ENCODE measurements at places on chromosomes 5 and 9.

- DNase-seq = no peak
These were observed 320.1 kb downstream of the MLLT3 start for GRCh38 chr9:20302197-20302596.

- no peak for DNase-seq
These were observed 624.7 kb upstream of the ACO1 start for GRCh38 chr9:31759703-31760102.

- DNase-seq = no peak
These were observed 402.4 kb upstream of the PTGER4 start for GRCh38 chr5:40277161-40277906.

DNA sequence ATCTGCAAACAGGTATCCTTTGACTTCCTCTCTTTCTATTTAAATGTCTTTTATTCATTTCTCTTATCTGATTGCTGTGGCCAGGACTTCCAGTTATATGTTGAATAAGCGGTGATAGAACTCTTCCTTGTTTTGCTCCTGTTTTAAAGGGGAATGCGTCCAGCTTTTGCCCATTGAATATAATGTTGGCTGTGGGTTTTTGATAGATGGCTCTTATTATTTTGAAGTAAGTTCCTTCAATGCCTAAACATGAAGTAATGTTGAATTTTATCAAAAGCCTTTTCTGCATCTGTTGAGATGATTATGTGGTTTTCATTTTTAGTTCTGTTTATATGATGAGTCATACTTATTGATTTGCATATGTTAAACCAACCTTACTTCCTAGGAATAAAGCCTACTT, 300.5 kb upstream of the CTNND2 start:
- no peak for DNase-seq

GRCh38 chr5:173913686-173914321, 25.7 kb downstream of the CPEB4 start:
- DNase-seq = no peak

GRCh38 chr5:91302305-91302704, 80.8 kb downstream of the ARRDC3 start:
- no peak for DNase-seq

DNA sequence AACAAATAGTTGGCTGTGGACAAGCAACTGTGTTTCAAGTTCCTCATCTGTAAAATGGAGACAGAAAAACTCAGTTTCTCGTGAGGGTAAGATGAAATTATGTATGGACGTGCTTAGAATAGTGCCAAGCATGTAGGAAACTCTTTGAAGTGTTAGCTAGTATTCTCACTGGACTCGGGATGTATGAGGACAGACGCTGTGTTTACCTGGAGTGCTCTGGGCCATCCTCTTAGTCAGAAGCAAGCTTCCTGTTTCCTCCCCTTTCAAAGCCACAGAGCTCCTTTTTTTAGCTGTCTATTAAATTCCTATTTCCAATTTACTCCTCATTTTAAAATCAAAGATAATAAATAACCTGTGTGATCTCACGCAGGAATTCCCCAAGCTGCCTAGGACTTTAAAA, 23.8 kb upstream of the IQGAP2 start:
- DNase-seq = no peak

DNA sequence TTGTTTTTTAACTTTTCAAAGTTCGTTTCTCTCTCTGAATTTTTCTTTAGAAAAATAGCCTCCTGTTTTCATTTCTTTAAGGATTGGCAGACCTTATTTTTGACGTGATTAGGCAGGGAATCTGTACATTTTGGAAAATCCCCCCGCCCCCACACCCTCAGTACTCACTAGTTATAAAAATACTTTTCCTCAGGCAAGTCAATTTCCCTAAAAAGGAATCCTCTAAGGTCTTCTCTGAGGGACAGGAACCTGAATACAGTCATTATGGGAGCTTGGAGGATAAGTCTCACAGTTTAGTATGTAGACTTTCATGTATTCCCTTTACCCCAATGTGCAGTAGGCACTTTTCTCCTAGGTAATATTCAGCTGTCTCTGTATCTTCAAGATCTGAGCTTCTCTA, 3.9 kb upstream of the FER start:
- DNase-seq = no peak

DNA sequence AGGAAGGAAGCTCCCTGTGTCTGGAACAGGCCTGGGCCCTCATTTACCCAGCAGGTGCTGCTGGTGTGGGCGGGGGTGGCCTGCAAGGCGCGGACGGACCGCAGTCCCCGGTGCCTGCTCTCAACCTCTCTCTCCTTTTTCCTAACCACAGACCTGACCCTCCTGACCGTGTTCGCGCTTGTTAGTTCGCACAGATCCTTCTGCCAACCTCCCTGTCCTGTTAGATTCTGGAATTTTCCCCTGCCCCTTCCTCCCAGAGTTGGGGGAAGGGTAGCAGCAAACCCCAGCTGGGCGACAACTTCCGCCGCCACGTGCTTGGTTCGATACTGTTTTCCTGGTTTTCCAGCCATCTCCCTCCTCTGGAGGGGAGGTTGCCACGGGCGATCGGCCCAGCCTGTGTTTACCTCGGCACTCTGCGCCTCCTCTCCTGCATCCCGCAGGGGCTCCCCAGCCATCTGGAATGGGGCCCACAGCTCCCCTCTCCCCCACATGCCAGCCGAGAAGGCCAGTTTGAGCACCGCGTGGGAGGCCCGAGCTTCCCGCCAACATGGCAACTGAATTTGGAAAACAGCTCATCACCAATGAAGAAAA, 70.8 kb upstream of the UNC5A start:
- no peak for DNase-seq

DNA sequence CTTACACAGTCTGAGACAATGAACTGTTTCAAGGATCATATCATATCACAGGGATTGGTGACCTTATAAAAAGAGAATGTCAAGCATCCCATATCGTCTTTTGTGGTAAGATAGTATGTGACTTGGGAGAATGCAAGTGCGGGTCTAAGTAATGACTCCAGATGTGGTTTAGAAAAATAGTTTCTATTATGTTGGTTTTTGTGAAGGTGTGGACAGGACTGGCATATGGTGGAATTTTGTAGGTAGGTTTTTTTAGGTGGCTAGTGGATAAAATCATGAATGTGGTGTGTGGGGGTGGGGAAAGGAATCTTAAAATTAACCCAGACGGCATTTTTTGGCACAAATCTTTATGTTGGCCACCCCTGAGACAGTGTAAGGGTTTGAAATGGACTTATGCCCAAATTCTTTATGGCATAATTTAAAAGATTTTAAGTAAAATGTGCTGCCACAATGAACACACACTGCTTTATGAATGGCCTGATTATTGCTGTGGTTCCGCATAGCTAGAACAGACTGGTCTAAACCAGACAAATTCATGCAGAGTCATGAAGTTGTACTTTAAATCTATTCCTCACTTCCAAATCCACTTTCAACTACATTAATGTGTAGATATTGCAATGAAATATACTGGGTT, 204.8 kb upstream of the HAPLN1 start:
- DNase-seq = no peak

GRCh38 chr5:14572385-14572784, 9.2 kb upstream of the OTULINL start:
- no peak for DNase-seq

- no peak for DNase-seq
These were observed 73.8 kb upstream of the CPLX2 start for GRCh38 chr5:175797521-175798038.

- DNase-seq = no peak
These were observed 254.6 kb upstream of the SLC24A2 start for GRCh38 chr9:20043461-20043860.

- no peak for DNase-seq
These were observed 107.4 kb downstream of the ZNF462 start for GRCh38 chr9:106970219-106970975.

- no peak for DNase-seq
These were observed 229.8 kb downstream of the DRD1 start for GRCh38 chr5:175214152-175214551.

DNA sequence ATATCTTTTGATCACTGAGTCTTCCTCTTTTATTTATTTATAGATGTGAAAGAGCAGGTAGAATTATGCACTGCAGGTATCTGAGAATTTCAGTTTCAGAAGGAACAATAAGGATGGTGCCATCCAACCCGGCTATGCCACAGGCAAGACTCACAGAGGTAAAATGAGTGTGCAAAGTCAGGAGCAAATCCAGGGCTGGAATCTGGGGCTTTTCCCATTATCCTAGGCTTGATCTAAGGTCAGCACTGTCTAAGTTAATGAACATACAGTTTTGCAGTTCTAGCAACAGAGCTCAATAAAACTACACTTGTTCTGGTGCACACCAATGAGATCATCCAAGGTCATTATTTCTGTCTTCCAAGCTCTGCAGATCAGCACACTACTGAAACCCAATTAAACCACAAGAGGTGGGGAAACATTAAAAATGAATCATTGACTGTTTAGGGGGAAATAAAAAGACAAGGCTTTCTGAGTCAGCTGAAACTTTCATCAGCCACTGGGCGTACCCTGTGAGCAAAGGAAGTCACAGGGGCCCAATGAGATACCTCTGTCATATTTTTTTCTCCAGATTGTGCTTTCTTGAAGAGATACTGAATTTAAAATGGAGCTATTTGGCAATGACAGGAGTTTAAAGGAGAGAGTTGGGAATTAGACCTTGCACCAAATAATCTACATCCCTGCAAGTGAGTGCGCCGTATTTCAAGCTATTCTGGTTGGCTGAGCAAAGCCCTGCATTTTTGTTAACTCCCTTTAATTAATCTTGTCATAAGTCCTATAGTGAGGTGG, 662.2 kb upstream of the ZNF608 start:
- no peak for DNase-seq

DNA sequence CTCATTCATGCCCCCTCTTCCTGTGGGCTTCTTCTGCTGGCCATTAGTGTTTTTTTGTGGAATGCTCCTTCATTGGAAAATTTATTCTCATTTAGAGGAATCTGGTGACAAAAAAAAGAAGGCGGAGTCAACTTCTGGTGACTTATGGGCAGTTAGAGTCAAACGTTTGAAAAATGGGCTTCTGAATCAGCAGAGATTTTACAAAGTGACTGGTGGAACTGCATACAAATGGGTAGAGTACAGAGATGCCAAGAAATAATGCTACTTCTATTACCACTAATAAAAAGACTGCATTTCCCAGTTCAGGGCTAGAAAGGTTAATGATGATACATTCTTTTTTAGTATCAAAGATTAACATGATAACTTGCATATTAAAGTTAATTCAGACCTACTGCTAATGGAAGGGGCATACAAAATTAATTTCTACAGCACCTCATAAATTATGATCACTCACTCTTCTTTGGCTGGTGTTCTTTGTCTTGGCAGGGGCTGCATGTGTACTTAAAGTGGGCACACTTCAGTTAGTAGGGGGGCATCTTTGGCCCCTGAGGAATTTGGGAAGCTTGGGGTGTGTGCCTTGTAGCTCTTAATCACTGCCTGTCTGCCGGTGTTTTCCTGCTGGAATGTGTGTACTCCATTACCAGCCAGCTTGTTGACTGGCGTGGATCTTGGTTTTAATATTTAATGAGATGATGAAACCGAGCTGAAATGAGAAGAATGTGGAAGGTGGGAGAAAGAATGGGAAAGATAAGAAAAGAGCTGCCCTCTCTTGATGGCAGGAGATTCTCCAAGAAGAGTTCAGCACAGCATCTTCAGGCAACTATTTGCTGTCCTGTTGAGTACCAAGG, 148.9 kb downstream of the DOCK2 start:
- DNase-seq = no peak

GRCh38 chr9:34929506-34930102, 28.5 kb upstream of the PHF24 start:
- peak; percentile 7 for DNase-seq

DNA sequence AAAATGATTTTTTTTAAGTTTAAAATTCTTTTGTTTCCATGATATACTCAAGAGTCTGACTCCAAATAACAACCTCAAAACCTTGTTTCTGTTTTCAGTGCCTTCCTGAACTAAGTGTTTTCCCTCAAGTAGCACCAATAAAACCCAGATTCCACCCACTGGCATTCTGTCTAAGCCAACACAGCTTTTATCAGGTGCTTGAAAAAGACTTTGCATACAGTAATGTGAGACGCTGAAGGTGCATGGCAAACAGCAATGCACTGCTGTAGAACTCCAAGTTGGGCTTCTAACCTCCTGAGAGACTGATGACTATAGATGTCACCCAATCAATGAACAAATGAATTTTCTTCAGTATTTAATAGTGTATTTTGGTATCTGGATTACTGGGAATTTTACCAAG, 95.7 kb downstream of the NFIB start:
- DNase-seq = no peak

GRCh38 chr5:61280205-61280604, 51.9 kb upstream of the ZSWIM6 start:
- no peak for DNase-seq

- DNase-seq = no peak
These were observed 139.1 kb downstream of the FSTL4 start for GRCh38 chr5:133473291-133473690.

- DNase-seq = no peak
These were observed 133.9 kb downstream of the DROSHA start for GRCh38 chr5:31397926-31398557.

DNA sequence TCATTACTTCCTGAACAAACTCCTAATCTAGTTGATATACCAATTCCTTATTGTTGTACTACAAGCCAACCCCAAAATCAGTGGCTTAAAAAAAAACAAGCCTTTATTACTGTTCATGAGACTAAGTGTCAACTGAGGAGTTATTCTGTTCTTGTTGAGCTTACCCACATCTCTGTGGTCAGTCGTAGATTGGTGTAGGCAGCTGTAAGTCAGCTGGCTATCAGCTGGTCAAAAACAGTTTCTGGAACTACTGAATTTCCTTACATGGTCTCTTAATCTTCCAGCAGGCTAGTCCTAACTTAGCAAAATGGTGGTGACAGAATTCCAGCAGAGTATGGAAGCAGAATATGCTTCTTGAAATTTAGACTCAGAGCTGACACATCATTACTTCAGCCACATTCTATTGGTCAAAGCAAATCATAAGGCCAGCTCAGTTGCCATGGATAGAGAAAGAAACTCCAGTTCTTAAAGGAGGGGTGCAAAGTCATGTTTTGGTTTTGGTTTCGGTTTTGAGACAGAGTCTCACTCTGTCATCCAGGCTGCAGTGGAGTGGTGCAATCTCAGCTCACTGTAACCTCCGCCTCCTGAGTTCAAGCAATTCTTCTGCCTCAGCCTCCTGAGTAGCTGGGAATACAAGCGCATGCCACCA, 386.1 kb upstream of the MPDZ start:
- no peak for DNase-seq

DNA sequence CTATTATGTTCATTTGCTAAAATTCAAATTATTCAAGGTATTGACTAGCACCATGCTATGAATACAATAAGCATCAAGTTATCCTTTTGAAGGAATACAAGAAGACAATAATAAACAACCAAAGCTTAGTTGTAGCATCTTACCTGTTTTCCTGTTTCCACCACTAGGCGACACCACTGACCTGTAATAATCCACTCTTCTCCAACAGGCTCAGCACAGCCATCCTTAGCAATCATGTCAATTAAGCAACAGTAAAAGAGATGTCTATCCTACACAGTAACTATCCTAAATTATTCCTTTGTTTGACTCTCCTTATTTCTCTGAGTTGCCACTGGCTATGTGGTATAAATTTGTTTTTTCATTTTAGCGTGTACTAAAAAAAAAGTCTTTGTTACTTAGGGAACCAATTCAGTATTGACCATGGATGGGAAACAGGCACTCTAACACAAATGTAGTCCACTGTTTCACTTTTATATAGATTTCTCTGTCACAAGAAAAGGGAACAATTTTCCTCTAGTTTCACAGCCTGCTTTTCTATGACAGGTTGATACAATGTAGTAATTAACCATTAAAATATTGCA, 46.2 kb downstream of the PCA3 start:
- no peak for DNase-seq
